ENCODE measurements at places on chromosomes 4 and X. TPM values are rescaled to one million over a fixed set of nuclear protein-coding genes. Genes with fewer than 3 reads are reported as not detected.

GRCh38 chr4:166077782-166078181, 204.7 kb downstream of the TLL1 start:
- DNase-seq, result no peak

DNA sequence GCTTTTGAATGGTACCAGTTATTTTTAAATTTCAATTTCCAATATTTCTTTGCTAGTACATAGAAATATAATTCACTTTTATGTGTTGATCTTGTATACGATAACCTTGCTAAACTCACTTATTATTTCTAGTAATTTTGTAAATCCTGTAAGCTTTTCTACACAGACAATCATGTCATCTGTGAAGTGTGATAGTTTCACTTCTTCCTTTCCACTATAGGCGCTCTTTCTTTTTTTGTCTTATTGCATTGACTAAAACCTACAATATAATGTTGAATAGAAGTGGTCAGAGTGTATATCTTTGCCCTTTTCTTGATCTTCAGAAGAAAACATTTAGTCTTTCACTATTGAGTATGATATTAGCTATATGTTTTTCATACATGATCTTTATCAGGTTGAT, 76.6 kb downstream of the ZNF182 start:
- peak; percentile 53 for DNase-seq

GRCh38 chrX:124895947-124896346, 423.7 kb upstream of the TEX13C start:
- no peak for DNase-seq

- no peak for DNase-seq
Measured at GRCh38 chr4:8343967-8344331, 74.4 kb downstream of the HTRA3 start.

- DNase-seq, result no peak
Measured at GRCh38 chrX:36160081-36160480, 240.5 kb downstream of the CFAP47 start.

DNA sequence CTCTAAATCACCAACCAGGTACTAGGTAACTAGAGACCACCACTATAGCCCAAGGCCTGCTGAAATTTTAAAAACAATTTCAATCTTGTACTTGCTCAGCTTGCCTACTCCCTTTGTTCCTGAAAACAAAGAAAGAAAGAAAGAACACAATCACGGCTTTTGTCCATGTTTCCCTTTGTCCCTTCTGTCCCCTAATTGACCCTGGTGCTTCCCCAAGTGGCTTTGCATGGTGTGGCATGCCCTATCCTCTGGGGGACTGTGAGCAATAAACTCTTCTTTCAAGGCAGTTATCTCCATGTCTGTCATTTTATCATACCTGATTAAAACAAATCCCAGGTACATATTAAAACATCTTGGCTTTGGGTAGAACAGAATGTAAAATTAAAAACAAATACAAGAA, 94.8 kb downstream of the ARSJ start:
- DNase-seq, result no peak

AGTR2 gene
- not detected for total RNA-seq

SLC25A14 gene
- 20.8 TPM for total RNA-seq

PNCK gene
- total RNA-seq, result not detected

DNA sequence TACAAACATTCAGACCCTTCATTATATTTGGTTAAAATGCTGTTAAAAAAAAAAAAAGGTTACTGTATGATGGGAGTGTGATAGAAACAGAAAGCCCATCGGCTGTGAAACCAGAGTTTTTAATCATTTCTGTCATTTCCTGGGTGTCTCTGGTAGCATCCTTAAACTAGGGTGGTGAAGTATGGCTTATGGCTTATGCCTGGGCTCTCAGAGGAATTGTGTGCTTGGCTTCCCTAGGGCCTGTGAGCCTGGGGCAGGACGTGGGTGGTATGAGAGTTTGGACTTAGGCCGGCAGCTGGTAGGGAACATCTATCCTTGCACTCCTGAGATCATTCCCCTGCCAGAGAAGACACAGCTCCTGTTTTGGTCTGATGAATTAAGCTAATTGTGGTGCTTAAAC, 52.2 kb downstream of the DCUN1D4 start:
- DNase-seq, result no peak

- DNase-seq, result no peak
Measured at GRCh38 chr4:122819708-122820449, 6.8 kb upstream of the FGF2 start.

DNA sequence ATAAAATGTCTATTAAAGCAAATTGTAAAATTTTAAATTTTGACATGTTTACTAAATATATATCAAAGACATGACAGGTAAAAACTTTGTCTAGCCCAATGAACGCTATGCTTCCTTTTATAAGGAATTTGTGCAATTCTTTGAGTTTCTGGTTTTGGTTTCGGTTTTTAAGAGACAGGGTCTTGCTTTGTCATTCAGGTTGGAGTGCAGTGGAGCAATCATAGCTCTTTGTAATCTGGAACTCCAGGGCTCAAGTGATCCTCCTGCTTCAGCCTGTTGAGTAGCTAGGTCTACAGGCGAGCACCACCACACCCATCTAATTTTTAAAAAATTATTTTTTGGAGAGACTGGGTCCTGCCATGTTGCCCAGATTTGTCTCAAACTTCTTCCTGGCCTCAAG, 60.7 kb downstream of the BLTP1 start:
- no peak for DNase-seq

DNA sequence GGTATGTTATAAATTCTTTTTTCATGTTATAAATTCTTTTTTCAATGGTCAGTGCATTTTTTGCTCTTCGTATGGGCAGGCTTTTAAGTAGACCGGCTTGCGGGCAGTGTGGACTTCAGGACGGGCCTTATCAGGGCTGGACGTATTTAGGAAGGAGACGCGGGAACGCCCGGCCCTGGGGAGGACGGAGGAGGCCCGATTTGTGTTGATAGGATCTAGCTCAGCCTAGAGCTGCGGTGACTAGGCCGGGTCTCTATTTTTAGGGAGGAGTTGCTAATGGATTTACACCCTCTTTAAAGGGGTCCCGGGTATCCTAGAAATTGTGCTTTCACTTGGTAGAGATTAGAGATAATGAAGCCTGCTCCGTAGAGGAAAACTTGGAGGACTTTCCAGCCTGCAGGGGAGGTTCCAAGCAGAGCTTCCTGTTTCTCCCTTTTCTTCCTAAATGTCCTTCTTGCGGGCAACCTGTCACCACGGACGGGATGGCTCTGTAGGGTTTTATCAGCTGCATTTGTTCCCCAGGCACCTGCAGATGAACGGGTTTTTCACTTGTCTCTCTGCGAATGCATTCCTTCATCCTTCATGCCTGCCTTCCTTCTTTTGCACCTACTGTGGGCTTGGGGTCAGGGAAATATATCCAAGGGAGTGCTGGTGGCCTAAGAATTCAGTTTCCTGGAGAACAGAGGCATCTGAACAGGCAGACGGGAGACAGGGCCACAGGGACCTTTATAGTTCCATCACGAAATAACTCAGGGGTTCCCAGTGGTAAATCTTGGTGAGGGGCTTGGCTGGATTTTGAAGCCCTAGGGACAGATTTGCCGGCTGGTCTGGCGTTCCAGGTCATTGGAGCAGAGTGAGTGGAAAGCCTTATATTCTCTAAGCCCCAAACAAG, 1.4 kb downstream of the CD99 start:
- DNase-seq, result peak; percentile 50

GRCh38 chr4:7253341-7253700, 61.0 kb downstream of the SORCS2 start:
- DNase-seq, result peak; percentile 61

DHX15 gene
- total RNA-seq, result 189 TPM

DNA sequence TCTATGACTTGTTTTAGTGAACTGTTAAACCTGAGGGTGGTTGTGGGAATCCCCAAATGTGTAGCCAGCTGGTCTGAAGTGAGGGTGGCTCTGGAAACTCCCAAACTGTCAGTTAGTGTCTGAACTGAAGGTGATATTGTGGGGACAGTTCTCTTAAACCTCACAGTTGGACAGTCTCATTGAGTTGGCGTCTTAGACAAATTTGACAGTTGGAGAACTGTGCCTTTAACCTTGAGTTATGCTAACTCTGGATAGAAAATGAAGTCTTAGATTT, 20.7 kb upstream of the CTSO start:
- DNase-seq, result no peak

DNA sequence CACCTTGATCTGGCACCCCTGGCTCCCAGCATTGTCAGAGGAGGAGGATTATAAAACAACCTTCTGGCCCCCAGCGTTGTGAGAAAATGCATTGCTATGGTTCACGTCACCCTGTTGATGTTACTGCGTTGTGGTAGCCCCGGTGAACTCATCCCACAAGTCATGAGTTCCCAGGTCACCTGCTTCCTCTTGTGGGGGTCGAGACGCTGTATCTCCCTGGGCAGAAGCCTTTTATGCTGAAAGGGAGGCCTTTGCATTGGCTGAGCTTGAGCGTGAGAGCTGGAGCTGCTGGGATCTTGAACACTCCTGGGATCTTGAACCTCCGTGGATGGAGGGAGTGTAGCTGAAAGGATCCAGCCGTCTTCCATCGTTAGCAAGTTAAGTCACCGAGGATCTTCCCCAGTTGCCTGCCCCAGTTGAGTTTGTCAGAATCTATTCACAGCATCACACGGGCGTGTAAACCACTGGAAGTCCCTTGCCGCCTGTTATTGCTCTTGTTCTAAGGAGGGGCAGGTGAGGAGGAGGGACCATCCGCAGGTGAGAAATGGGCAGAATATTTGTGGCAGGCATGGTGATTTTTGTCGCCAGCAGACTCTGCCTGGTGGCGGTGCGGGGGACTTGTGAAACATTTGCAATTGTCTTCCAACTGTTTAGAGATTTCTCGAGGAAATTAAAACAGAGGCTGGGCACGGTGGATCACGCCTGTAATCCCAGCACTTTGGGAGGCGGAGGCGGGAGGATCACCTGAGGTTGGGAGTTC, 299.9 kb downstream of the ASMT start:
- DNase-seq, result no peak

- peak; percentile 59 for DNase-seq
Measured at GRCh38 chr4:158170691-158171561, 1.9 kb downstream of the GASK1B start.

DACH2 gene
- total RNA-seq, result not detected

- no peak for DNase-seq
Measured at GRCh38 chr4:10750714-10751113, 66.1 kb upstream of the CLNK start.

NAP1L2 gene
- not detected for total RNA-seq

- DNase-seq, result no peak
Measured at GRCh38 chr4:185847352-185848097, 35.5 kb upstream of the SORBS2 start.

GRCh38 chr4:80171656-80172055, 25.6 kb upstream of the PRDM8 start:
- DNase-seq, result no peak

CASK gene
- not detected for total RNA-seq

UGT2B28 gene
- not detected for total RNA-seq

TMEM185A gene
- total RNA-seq, result 34.2 TPM

DNA sequence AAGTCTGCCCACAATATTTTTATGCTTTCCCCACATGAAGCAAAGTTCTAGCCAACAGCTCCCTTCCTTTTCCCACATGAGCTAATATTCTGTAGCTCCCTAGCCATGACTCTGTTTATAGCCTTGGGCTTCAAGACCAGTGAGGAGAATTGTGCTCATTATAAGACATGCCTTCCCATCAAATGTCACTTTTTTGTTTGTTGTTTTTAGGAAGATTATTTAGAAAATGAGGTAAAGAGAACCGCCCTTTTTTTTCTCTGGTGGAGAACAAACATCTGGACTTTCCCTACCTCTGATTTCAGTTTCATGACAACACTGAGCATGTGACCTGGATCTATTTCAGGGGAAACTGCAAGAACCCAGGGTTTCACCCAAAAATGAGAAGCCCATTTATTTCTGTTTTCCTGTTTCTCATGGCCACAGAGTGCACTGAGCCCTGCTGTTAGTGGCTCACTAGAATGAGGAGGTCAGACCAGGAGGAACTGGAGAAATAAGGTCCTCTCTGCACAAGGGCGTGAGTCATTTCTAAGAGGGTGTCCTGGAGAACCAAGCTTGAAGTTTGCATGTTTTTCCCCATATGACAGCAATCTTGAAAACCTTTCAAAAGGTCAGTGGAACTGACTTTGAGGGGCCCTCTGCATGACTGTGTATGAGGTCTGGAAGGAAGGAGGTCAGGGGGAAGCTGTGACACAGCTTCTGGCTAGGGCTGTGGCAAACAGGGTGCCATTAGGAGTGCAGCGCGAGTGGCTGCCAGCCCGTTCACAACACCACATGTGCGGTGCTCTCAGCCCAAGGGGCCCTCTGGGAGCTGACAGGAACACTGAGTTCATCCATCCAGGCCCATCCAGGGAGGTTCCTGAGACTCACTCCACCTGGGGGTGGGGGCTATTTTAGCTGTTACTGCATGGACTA, 55.2 kb downstream of the CHST7 start:
- no peak for DNase-seq

DNA sequence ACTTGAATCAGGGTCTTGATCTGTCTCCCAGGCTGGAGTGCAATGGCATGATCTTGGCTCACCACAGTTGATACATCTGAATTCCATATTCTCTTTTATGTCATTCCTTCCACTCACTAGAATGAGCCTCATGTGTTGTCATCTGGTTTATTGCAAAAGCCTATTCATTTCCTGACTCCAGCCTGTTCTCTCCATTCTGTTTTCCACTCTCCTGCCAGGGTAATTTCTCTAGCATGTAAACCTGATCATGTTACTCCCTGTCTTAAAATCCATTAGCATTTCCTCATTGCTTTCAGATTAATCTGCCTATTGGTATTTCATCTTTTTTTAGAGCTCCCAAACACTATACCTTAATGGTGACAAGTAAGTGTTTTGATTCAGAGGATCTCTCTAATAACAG, 4.3 kb upstream of the DDX60L start:
- no peak for DNase-seq

- no peak for DNase-seq
Measured at GRCh38 chr4:185955151-185955770, 113.7 kb upstream of the TLR3 start.

- DNase-seq, result no peak
Measured at GRCh38 chr4:80069837-80070731, 2.9 kb downstream of the ANTXR2 start.

RXFP1 gene
- not detected for total RNA-seq

GRCh38 chrX:143873343-143873742, 10.5 kb upstream of the UBE2NL start:
- no peak for DNase-seq

DNA sequence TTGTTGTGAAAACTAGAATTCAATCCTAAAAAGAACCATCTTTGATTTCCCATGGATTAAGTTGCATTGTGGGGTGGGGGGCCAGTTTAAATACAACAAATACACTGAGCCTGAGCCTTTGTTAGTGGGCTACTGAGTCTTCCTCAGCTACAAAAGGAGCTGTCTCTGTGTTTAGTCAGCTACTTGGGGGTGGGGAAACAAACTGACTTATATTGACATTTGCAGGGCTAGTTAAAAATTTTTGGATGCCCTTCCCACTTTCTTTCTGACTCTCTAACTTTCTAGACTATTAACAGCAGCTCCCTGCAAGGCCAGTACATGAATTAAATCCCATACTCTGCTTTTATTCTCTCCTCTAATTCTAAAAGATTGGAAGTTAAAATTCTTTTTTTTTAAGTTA, 32.5 kb upstream of the FHDC1 start:
- no peak for DNase-seq

GRCh38 chr4:55859711-55860110, 6.3 kb downstream of the EXOC1 start:
- no peak for DNase-seq

DCAF4L1 gene
- 0.36 TPM for total RNA-seq
